ENCODE measurements at places on chromosomes 1 and 21.

GRCh38 chr1:91727763-91728162, 158.2 kb downstream of the TGFBR3 start:
- no peak for DNase-seq

DNA sequence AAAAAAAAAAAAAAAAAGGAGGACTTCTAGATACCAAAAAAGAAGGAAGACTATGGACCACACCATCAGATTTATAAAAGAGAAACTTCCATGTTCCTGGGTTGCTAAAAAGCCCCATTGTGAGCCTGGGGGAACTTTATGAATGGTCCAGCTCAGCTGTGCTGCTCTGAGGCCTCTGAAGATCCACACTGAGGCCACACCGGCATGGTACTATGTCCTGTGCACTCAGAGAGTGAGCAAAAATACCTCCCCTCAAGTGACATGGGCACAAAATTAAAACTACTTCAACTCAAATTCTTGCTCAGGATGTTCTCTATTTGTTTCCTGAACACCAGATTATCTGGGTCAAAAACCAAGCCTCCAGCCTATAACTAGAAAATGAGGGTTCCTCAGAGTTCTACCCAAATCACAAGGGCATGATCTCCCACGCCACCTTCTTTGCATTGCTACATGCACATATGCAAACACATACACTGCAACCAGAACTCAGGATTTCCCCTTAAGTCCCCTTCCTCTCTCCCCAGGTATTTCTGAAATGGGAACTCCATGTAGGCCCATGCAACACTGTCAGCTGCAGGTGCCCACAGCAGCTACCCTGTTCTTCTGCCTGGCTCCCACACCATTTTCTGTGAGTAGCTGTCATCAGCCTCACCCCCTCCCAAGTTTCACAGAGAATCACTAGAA, 94.4 kb downstream of the SH3GLB1 start:
- no peak for DNase-seq

DNA sequence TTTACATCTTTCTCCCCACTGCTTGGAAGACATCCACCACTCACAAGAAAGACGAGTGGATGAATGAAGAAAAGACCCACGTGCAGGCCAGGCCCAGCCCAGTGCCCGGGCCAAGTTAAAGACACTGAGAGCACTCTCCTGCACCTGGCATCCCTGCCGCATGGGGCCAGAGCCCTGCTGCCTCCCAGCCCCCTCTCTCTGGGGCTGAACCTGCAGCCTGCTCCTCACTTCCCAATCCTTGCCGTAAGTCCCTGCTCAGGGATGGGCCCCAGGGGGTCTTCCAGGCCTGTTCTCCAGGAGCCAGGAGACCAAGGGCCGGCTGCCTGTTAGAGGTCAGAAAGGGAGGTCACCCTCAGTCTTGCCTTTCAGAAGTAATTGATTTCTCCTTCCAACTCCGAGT, 168.5 kb upstream of the ZC3H12A start:
- DNase-seq: no peak

GRCh38 chr1:13666317-13666716, 33.7 kb upstream of the PRDM2 start:
- no peak for DNase-seq

DNA sequence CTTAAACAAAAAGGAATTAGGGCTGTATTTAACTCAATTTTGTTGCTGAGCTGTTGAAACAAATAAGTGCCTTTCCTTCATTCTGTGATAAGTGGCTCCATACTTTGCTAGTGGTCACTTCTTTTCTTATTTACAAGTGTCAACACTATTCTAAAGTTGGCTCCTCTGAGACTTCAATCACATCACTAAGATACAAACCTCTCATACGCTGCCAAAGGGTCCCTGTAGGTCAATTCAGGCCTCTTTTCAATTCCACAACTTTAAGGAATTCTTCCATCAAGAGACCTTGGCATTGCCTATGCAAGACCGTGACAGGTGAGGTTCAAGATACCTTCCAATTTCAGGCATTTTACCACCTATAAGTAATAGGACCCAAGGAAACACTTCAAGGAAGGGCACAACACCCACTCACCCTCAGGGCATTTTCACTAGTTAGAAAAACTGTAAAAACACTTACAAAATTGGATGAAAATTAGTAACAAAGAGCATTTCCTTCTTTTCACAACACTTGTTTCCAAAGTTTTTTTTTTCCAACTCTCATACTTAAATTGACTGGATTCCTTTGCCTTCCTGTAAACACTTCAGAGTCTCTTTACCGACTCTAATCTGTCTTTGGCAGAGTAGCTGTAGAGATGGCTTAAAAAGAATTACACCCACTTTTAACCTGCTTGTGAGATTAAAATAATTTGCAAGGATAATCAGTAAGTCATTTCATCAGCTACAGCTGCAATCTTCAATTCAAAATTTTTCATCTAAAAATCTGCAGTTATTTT, 24.5 kb downstream of the SERBP1 start:
- DNase-seq: no peak

DNA sequence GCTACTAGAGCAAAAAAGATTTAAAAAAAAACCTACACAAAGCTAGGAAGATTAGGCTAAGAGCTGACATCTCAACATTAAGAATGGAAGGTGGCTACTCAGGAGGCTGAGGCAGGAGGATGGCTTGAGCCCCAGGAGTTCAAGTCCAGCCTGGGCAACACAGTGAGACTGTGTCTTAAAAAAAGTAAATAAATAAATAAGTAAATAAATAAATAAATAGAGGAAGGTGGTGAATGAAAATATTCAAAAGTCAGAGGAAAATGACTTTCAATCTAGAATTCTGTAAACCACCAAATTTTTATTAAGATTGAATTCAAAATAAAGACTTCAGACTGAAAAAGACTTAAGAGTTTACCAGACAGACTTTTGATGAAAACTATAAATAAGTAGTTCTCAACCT, 50.9 kb upstream of the TMPRSS2 start:
- no peak for DNase-seq

DNA sequence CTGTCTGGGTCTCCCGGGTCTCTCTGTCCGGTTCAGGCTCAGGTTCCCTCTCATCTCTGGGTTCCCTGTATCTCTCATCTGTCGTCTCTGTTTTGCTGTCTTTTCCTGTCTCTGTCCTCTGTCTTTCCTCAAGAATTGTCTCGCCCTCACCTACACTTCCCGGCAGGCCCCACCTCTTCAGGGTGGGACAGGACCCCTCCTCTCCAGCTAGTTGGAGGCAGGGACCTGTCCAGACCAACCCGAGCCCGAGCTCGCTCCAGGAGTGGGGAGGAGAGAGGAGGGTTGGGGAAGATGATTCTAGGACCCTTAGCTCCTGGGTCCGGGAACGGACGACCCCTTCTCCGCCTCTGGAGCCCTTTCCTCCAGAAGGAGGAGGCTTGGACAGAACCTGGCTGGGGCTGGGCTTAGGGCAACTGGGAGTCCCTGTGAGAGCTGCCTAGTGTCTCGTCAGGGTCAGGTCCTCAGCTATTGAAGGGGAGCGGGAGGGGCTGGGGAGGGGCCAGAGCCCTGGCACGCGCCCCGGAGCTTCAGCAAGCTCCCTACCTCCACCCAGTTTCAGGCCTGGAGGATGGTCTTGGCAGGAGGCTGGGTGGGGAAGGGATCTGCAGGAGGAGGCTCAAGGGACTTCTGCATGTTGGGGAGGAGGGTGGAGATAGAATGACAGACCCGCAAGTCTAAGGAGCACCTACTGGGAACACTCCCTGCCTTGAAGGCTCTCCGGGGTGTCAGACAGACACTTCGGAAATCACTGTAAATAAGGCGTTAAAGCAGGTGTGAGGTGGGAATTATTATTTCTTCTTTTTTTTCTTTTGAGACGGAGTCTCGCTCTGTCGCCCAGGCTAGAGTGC, 26.3 kb upstream of the EPB41 start:
- no peak for DNase-seq

DNA sequence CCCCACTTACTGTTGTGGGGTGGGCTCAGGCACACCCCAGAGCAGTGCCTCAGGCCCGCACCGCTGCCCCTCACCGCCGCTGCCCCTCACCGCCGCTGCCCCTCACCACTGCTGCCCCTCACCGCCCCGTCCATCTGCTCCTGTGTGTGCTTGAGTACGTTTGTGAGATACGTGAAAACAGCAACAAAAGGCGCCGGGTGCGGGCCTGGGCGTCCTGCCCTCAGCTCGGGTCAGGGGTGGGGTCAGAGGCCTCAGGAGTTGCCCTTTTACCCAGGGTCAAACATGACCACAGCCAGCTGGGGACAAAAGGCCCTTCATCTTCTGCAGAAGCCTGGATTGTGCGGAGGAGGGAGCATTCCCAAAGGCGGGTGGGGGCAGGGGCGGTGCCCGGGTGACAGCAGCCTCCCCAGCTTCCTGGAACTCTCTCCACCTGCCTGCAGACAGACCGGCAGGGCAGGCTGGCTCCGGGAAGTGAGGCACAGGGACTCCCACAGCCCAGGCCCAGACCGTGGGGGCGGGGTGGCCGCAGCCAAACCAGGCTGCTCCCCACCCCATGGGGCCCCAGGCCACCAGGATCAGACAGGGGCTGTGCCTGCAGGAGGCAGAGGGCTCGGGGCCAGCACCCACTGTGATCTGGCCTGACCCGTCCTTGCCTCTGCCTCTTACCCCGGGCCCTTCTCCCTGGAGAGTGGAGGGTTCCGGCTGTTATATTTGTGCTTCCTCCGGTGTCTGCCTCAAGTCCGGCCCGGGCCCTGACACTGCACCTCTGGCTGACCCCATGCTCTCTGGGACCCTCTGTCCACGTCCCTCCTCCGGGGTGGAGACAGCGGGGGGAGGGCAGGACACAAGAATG, 2.3 kb upstream of the VWA1 start:
- DNase-seq: peak; percentile 24

DNA sequence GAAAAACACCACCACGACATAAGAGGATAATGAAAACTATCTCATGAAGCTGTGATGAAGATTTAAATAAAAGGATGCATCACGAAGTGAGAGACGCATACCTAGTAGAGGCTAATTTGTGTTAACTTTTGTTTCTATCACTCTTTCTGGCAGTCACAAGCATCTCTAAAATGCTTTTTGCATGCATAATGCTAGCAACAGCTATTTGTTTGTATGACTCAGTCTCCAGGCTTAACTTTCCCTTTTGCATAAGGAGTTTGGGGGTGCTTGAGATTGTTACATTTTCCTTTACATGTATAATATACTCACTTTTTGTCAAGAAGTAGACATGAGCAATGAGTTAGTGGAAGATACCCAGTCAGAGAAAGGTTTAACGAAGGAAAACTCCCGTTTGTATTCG, 385.4 kb downstream of the DISC1 start:
- DNase-seq: no peak

DNA sequence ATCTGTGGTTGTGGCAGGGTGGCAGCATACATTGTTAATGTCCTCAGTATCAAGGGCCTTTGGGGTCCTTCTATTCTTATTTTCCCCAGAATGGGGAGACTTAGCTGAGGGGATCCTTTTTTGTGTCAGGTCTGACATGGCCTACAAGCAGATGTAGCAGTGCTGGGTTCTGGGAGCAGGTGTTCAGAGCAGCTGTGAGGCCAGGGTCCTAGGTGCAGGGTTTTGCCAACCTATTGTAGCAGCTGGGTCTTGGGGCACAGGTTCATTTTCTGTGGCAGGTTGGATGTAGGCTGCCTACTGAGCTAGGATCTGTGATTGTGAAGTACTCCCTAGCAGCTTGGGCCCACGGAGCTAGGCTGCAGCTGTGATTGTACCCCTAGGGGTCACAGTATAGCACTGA, 60.1 kb downstream of the DIPK1A start:
- DNase-seq: no peak

DNA sequence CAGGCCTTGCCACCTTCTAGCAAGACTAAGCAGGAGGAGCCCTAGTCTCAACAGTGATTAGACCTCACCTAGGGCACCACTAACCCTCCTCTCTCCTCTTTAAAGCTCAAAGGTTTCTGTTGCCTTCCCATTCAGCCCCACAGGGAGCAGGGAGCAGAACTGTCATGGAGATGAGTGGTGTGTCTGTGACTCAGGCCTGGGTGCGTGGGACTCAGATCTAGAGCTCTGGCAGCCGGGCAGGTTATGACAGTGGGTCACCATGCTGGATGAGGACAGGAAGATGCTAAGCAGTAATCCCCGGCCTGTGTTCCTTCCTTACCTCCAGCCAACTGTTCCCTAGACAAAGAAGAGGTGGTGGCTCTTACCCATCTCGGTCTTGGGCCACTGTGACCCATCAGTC, 60.1 kb upstream of the COA6 start:
- no peak for DNase-seq

DNA sequence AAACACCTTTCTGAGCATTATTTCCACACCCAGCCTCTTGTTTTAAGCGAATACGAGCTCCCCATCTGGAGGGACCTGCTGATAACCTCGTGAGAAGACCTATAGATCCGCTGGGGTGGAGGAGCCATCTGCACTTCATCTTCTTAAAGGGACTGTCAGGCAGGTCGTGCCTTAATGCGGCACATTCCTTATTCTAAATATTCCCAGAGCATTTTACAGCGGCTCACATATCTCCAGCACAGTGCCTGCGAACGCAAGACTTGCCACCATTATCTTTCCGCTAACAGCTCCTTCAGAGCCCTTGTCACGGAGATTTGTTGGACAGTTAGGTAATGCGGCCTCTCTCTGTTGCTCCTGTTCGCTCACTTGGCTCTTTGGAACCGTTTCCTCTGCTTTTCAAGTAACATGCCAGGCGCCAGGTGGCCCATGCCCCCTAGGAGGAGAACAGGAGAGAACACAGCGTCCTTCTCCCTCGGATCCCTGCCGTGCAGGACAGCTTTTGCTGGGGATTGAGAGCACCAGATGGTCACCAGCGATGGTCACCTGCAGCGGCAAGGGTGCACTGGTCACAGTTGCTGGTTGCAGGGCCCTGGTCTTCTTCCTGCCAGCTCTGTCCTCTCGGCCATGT, 162.4 kb downstream of the PGBD5 start:
- DNase-seq: no peak

DNA sequence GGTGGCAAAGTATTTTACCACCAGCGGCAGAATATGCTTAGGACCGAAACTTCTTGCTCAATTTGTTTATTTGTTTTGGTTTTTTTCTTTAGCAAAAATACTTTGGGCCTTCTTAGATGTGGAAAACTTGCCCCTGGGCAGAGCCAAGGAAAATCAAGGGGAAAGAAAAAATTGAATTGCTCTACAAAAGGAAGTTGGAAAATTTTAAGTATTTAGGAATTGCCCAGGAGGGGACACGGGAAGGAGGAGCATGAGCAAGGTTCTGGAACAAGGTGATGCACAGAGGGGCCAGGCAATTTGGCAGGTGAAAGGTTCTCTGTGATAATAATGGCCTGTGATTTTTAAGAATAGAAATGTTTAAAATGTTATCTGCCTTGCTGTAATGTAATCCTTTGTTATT, 28.6 kb downstream of the SGIP1 start:
- no peak for DNase-seq

Measured in activated naive CD4-positive, alpha-beta T cell treated with anti-CD3 and anti-CD28 coated beads for 36 hours (primary cell).